ENCODE measurements at places on chromosomes 2 and 18. TPM values are rescaled to one million over a fixed set of nuclear protein-coding genes. Genes with fewer than 3 reads are reported as not detected.

EFHD1 gene
- 29.7 TPM for total RNA-seq

SP140 gene
- 1.3 TPM for total RNA-seq

IL18RAP gene
- total RNA-seq, result 0.30 TPM

KLHL14 gene
- total RNA-seq, result not detected

ELOA2 gene
- total RNA-seq, result not detected

IL37 gene
- not detected for total RNA-seq

INHA gene
- total RNA-seq, result 2.4 TPM

SH2D6 gene
- not detected for total RNA-seq

GRCh38 chr2:187874786-187875185 is 320.6 kb upstream of the TFPI start:
- no peak for DNase-seq

DNA sequence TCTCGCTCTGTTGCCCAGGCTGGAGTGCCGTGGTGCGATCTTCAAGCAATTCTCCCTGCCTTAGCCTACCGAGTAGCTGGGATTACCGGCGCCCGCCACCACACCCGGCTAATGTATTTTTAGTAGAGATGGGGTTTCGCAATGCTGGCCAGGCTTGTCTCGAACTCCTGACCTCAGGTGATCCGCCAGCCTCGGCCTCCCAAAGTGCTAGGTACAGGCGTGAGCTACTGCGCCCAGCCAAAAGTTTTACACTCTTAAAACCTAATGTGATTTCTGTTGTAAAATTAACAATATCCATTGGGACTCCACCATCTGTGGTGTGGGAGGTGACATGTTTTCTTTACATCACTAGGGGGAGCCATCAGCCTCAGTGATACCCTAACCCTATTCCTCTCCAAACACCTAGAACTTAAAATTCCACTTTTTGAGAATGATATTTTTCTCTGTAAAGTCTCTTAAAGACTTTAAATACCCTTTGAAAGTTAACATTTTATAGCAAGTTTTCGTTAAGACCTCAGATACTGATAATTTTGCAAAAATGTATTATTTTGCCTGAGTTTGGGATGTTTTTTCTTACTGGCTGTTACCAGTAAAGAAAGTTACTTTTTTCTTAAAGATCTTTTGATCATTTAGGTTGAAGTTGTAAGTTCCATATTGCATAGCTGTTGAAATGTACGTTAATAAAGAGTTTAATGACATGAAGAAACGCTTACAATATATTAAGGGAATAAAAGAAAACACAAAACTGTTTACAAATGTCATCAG is 11.6 kb upstream of the EIF2AK2 start:
- no peak for DNase-seq

DNA sequence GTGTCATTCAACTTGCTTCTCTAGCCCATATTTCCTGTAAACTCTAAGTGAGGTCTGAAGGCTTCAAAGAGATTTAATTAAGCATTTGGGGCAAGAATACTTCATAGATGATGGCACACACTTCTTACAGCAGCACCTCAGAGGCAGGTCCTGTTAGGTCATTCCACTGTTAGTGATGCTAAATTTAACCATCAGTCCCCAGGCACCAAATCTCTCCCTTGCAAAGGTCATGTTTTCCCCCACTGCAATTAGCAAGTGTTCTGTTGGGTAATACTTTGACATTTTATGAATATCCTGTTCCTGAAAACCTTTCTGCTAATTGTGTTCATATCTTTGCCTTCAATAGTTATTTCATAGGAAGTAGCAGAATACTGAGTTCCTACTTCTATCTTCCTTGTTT is 117.0 kb downstream of the STK39 start:
- no peak for DNase-seq

DNA sequence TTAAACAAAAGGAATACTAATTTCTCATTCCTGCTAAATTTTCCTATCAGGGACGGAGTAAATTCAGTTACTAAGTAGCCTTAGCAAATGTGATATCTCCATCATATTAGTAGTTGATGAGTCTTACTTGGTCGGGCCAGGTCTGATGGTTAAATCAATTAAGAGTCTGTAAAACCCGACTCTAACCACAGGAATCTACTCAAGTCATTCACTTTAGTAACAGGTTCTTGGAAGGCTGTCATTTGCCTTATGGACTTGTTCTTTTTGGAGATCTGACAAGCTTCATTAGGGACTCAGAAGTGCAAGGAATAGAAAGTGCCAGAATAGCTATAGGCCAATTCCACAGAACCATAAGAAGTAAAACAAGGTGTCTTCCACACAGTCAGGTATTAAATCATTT is 119.0 kb downstream of the GCA start:
- DNase-seq, result no peak

- DNase-seq, result no peak
These were observed 13.3 kb downstream of the NTSR2 start for GRCh38 chr2:11656671-11657101.

DNA sequence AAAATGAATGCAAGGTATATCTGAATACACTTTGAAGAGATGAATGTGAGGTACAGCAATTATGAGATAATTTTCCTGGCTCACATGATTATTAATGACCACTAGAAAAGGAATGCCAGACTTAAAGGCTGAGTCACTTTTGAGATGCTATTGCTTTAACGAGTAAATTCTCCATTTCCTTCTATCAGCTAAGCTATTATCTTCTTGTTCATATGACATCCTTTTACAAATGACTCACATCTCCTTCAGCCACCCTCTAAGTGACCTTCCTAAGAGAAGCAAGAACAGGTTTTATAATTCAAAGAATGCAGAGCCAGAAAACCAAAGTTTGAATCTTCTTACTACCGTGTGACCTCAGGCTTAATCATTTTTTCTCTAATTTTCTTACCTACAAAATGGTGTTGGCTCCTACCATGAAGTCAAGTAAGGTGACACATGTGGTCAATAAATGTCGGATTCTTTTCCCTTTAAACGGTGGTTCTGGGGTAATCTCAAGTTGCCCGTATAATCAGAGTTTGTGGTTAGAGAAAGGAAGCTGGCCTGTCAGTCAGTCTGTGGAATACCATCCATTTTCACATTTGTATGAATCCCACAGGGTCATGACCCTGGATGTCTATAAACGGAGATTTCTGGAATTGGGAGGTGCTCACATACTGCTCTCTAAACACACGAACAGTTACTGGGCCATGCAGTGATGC is 184.0 kb upstream of the PID1 start:
- DNase-seq, result no peak

GRCh38 chr2:64905338-64906024 is 83.7 kb upstream of the SLC1A4 start:
- no peak for DNase-seq

DNA sequence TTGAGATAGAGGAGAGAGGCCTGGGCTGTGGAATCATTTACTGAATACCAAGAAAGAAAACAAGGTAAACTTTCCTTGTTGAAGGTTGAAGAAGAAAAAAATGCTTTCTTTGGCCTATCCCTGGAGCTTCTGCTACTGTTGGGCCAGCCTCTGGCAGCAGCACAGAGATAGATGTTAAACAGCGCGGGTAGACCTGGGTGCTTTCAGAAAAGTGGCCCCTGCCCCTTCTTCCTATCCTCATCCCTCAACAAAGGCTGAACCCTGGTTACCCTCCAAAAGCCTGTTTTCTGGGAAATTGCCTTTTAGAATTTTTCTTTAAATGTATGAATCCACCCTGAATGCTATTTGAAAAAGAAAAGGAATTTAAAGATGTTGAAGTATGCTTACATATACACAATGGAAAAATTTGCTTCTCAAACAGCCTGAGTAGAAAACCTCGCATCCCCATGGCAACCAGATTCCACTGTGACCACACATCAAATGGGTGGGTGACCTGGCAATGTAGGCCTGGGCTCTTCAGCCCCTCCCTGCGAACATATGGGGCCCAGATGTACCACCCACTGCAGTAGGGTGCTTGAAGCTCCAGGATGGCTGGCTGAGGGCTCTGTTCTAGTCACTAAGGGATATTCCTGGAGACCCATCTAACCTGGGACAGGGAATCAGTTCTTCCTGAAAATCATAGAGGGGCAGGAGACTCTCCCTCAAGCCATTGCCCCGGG is 23.4 kb upstream of the CHRNA1 start:
- no peak for DNase-seq

- no peak for DNase-seq
These were observed 126.6 kb upstream of the SLC14A2 start for GRCh38 chr18:45488645-45489044.

DNA sequence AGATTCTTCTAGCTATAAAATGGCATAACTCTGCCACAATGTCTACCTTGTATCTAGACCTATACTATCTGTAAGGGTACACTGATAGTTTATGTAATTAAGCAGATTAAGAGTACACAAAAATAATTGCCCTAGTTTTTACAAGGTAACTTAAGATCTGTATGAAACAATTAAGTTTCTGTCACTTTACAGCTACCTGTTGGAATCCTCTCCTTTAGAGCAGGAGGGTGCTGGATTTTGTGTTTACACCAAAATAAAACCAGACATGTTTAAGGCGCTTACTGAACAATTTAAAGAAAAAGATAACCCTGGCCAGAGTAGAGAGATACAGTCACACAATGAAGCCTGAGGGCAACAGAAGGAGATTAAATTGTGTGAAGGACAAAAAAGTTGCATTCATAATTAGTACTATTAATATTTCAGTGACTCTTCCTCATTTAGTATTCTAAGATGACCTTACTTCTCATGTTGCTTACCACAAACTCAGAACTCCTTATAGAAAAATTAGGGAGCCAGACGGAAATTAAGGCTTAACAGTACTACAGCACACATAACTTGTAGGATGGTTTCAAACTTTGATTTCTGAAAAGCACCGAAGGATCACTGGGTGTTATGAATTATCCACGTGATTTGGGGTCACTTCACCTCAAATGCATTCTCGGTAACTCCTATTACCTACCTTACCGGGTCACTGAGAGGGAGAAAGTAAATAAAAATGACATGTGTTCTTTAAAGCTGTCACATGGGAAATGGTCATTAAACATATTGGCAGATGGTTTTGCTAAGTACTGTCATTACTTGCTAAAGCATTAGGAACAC is 1.0 kb downstream of the DARS1 start:
- DNase-seq, result no peak

- DNase-seq, result no peak
These were observed 81.9 kb downstream of the CDH2 start for GRCh38 chr18:28095041-28095440.

- DNase-seq, result no peak
These were observed 44.2 kb downstream of the TACR1 start for GRCh38 chr2:75155115-75155514.

DNA sequence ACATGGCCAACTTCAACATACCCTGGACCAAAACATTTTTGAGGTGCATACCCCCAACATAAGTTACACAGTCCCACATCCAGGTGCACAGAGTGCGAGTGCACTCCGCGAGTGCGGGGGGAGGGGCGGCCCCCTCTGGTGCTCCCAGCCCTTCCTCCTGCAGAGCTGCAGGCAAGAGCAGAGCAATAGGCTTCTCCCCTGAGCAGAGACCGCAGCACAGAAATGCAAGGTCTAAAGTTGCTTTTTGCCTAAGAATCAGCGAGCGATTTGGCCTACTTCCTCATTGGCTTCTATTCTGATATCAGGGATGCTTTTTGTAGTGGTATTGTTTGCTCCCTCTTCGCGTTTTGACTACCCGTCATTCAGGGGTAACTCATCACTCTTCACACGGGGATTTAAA is 40.6 kb downstream of the BOLA3 start:
- DNase-seq, result no peak

DNA sequence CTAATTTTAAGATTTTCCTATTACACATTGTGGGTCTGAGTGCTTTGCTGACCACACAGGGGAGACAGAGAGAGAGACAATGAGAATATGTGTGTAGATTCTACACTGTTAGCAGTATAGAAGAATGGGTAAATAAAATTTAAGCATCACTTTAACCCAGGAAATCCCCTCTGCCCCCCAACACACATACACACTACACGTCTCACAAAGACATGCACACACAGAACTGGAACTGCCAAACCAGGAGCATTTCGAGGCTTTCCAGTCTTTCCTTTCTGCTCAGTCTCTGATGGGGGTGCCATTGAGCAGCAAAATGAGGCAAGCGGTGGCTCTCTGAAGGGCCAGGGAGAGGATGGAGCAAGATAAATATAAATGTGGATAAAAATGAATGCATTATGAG is 2.5 kb downstream of the MERTK start:
- no peak for DNase-seq

- DNase-seq, result no peak
These were observed 344.5 kb upstream of the ID2 start for GRCh38 chr2:8337321-8337720.

GRCh38 chr2:3626812-3627499 is 31.0 kb upstream of the ALLC start:
- DNase-seq, result no peak

All from left ventricle myocardium inferior (tissue), 1 donor.